ENCODE measurements at places on chromosomes 6 and 20.

GRCh38 chr6:150617496-150618460 is 18.1 kb downstream of the PLEKHG1 start:
- DNase-seq: no peak

GRCh38 chr6:63824722-63825121 is 189.1 kb downstream of the PHF3 start:
- no peak for DNase-seq

DNA sequence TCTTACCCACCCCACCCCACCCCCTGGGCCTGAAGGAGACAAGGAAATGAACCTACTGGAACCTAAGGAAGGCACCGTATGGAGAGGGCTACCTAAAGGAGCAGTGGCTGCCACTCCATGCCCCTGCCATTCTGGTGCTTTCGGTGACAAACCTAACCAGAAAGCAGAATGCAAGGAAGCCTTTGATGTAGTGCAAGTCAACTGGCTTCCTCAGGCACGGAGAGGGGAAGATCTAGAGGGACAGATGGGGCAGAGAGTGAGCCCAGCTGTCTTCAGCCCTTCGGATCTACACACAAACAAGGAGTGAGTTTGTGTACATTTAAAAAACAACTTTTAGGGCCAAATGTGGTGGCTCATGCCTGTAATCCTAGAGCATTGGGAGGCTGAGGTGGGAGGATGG is 39.5 kb downstream of the PPP1R16B start:
- peak; percentile 57 for DNase-seq

GRCh38 chr6:155970876-155971708 is 515.5 kb upstream of the NOX3 start:
- no peak for DNase-seq

DNA sequence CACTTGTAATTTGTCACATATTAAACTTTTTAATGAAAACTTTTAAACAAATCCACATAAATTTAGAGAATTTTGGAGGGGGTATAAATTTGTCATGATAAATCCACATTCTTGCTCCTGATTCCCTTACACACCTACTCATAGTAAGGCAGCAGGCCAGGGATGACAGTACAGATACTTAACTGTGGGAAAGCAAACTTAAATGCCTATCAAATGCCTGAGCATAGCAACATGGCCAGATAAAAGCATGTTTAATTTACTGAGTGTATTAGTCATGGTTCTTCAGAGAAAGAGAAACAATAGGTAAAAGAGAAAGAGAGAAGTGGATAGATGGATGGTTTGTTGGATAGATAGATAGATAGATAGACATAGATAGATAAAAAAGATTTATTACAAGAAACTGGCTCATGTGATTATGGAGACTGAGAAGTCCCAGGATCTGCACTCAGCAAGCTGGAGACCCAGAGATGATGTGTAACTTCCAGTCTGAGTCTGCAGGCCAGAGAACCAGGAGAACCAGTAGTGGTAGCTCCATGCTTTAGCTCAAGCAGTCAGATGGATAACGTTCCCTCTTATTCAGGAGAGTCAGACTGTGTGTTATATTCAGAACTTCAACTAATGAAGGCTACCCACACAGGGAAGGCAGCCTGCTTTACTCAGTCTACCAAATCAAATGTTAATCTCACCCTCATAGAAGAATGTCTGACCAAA is 15.9 kb upstream of the ADGRF1 start:
- DNase-seq: no peak

DNA sequence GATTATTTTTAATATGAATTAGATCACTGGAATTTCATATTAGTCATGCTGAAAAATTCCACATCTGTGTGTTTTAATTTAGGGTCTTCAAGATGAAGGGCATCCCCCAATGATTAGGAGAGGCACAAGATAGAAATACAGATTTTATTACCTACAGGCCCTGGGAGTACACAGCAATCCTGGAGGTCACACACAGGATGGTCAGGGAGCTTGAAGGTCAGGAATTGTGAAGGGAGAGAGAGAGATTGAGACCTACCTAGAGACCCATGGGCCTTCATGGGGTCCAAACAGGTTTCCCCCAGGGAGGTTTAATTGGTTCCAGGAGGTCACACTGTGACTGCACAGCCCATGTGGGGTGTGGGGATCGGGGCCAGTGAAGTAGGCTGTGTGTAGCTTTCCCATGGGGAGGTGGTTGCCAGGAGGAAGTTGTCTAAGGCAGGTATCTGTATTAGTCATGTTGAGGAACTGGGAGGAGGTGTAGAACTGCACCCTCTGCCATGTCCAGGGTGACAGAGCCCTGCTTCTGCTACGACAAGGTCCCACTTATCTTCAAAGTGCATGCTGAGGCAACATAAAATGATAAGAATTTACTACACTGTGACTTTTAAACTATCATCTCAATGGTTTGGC is 18.3 kb downstream of the SNX9 start:
- no peak for DNase-seq

- peak; percentile 71 for DNase-seq
Measured at GRCh38 chr20:63750807-63751470, 11.4 kb downstream of the SLC2A4RG start.

DNA sequence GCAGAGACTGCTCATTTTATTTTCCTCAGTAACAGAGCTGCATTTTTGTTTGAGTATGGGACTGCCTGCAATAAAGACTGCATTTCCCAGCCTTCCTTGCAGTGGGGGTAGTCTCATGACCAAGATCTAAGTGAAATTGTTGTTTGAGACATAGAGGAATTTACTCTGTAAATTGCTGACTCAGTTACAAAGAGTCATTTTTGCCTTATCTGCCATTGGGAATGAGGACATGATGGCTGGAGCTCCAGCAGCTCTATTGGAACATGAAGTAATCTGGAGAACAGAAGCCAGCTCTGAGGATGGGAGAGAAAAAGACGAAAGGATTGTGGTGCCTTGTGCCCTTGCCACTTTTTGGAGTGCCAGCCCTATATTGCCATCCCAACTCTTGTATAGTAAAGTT is 2.1 kb upstream of the CST11 start:
- DNase-seq: no peak

- DNase-seq: no peak
Measured at GRCh38 chr20:55166063-55166462, 690.7 kb downstream of the DOK5 start.

GRCh38 chr20:63642527-63643247 is 10.5 kb downstream of the STMN3 start:
- DNase-seq: no peak

DNA sequence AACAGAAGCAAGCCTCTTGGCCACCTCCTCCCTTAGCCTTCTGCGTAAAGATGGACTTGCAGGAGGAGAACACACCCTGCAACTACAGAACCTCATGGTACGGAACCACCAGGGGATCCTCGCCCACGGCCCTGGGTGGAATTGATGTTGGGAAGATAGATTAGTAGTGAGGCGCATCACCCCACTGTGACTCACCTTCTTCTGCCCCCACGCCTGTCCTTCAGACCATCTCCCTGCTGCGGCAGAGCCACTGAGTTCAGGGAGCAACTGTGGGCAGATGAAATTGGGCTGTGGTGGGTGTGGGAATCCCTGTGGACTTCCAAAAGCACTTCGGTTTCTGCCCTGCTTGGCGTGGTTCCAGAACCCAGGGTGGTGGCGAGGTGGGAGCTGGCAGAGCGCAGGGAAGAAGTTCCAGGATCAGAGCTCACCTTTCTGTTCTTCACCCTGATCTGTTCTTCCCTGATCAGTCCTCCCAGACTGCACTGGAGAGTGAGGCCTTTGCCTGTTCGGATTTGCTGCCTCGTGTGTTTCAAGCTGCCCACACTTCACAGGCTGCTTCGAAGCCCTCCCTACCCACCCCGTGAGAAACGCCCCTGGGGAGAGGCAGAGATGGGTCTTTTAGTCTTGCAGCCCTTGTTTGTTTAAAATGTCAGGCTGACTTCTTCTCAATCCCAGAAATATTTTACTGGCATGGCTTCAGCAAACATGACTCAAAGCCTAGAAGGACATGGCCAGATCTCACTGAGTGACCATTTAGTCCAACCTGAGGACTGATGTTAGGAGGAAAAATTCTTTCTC is 92.8 kb upstream of the MLN start:
- peak; percentile 30 for DNase-seq

DNA sequence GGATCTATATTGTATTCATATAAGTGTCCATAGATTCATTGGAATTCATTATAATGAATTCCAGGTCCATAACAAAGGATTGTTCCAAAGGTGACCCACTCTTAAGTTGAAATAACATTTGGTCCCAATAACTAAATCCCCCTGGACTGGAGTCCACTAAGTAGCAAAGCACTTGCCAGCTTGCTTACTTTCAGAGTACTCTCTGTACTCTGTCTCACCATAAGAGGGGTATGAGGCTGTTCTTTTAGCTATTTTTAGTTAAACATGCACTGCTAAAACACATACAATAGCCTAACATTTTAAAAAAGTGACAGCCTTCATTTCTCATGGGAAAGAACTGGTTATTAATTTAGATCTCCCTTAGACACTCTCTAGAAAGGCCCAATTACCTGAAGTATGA is 16.7 kb upstream of the ARHGAP18 start:
- DNase-seq: no peak

DNA sequence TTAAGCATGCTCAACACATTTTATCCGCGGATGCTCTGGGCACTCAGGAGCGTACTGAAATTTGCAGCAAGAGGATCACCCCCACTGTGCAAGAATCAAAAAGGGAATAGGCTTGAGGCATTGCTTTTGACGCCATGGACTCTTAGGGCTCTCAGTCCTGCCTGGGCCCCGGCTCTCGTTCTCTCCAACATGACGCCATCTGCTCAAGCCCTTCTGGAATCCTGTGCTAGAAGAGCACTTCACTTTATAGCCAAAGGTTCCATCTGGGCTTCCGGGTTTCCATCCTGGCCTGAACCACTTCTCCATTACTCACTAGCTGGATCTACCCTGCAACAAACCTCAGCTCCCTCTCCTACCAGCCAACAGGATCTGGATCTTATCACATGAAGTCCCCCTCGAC is 105.3 kb downstream of the FOXF2 start:
- DNase-seq: no peak

All from activated T-cell treated with anti-CD3 and anti-CD28 coated beads, Interleukin-2, amount 50 U/mL, for 48 hours (primary cell).